ENCODE measurements at places on chromosomes 16 and 17.
A peak's percentile ranks its signal among the peaks of the same experiment; 100 is the strongest.

DNA sequence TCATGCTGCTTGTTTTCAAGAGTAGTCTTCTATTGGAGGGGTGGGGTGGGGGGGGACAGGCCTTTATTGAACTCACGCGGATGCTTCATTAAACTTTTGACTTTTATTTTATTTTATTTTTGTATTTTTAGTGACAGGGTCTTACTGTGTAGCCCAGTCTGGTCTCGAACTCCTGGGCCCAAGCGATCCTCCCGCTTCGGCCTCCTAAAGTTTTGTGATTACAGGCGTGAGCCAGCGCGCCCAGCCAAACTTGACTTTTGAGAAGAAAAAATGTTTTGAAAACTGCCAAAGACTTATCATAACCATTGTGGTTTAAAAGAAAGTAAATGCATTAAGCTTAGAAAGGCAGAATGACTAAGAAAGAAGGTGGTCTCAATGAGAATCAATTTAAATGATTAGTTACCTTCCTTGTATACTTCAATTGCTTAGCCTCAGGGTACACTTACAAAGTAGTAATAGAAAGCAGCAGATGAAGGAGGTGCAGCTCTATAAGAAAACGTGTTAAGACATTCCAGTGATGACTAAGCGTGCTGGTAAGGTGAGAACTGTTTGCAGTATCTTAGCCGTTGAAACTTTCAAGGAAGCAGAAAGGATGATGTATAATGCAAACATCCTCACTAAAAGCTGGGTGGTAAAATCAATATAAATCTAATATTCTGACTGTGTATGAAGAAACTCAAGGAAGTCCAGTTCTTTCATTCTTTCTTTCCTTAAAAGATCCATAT is 1.2 kb downstream of the AP2B1 start:
- DNase-seq, result no peak

- DNase-seq, result no peak
Observed at GRCh38 chr17:62687997-62688396, 60.5 kb downstream of the MRC2 start.

GRCh38 chr17:37312137-37312923 is 63.5 kb upstream of the C17orf78 start:
- no peak for DNase-seq

- DNase-seq, result no peak
Observed at GRCh38 chr17:8465759-8466158, 30.1 kb downstream of the NDEL1 start.

- no peak for DNase-seq
Observed at GRCh38 chr17:63772801-63773271, 561 bp downstream of the CCDC47 start.

- no peak for DNase-seq
Observed at GRCh38 chr16:23710008-23710407, 3.0 kb downstream of the ERN2 start.

DNA sequence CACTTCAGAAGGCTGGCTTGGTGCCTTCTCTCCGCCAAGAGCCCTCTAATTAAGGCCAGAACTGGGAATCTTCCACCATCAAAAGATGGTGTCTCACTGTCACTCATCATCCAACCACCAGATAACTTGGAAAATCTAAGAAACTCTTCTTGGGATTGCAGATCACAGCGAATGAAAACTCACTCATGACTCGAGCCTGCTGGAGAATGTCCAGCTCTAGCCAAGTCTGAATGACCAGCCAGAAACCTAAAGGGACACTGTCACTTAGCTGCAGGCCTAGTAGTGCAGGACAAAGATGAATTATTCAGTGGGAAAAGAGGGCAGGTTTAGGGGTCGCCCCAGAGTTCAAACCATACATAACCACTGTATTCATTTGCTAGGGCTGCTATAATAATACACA is 107.8 kb downstream of the XYLT1 start:
- DNase-seq, result no peak

GRCh38 chr16:71963125-71963875 is 36.9 kb downstream of the PKD1L3 start:
- DNase-seq, result no peak

- no peak for DNase-seq
Observed at GRCh38 chr17:48542698-48543106, 2.2 kb downstream of the HOXB2 start.

DNA sequence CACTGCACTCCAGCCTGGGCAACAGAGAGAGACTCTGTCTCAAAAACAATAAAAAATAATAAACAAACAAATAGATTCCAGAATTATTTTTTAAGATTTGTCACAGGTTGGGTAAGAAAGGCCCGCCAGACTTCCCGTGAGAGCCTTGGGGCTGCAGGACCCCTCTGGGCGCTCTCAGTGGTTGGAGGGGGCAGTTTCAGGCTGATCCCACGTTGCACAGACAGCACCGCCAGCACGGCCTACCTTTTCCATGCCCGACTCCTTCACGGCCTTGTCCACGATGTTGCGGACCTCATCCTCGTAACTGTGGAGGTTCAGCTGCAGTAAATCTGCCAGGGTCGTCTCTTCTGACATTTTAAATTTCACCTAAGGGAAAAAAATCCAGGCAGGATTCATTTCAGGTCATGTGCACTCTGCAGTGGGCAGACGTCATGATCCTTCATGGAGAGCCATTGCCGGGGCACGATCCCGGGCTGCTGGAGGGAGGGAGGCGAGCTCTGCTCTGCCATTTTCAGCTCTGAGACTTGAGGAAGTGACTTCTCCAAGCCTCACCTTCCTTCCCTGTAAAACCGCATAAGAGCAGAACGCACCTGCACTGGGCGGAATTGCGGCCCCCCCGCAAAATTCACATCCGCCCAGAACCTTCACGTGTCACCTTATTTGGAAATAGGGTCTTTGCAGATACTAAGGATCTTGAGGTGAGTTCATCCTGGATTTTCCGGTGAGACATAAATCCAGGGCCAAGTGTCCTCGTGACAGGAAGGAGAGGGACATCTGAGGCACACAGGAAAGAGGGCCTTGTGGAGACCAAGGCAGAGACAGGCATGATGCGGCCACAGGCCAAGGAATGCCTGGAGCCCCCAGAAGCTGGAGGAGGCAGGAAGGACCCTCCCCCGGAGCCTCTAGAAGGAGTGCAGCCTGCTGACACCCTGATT is 66.8 kb downstream of the DNAH17 start:
- no peak for DNase-seq

DNA sequence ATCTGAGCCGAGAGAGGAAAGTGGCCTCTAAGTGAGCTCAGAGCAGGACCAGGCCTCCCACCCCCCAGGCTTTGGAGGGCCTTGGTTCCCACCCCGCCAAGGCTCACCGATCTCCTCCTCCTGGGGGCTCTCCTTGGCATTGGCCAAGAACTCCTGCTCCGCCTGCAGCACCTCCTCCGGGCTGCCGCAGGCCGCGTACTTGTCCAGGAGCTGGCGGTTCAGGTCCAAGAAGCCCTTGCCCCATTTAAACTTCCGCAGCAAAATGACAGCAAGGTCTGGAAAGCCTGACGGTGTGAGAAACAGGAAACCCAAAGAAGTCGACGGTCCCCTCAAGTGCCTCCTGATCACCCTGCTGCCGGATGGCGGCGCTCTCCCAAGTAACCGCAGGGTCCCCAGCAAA is 1.7 kb downstream of the TSR3 start:
- DNase-seq, result no peak

- DNase-seq, result no peak
Observed at GRCh38 chr17:80445007-80445725, 30.2 kb downstream of the ENDOV start.

DNA sequence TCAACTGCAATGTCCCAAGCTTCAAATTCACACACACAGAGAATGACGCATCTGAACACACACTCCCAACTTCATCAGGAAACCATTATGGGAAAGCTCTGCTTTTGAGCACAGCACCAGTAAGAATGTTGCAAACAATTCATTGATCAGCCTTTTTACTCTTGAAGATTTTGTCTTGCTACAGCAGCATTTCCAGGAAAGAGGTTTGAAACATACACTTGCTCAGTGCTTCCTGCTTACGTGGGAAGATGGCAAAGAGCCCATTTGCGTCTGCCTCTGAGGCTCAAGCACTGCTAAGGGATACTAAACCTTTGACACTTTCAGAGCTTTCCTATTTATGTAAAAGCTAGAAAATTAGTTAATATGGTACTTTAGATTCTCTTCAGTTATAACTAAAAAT is 77.2 kb upstream of the MON1B start:
- no peak for DNase-seq

DNA sequence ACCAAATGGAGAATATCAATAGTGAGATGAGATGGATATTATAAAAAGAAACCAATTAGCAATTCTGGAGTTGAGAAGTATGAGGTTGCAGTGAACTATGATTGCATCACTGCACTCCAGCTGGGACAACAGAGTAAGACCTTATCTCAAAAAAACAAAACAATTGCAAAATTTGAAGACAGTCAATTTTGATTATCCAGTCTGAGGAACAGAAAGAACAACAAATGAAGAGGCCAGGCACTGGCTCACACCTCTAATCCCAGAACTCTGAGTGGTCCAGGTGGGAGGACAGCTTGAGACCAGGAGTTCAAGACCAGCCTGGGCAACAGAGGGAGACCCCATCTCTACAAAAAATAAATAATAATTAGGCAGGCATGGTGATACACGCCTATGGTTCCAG is 35.0 kb downstream of the USP32 start:
- DNase-seq, result no peak

DNA sequence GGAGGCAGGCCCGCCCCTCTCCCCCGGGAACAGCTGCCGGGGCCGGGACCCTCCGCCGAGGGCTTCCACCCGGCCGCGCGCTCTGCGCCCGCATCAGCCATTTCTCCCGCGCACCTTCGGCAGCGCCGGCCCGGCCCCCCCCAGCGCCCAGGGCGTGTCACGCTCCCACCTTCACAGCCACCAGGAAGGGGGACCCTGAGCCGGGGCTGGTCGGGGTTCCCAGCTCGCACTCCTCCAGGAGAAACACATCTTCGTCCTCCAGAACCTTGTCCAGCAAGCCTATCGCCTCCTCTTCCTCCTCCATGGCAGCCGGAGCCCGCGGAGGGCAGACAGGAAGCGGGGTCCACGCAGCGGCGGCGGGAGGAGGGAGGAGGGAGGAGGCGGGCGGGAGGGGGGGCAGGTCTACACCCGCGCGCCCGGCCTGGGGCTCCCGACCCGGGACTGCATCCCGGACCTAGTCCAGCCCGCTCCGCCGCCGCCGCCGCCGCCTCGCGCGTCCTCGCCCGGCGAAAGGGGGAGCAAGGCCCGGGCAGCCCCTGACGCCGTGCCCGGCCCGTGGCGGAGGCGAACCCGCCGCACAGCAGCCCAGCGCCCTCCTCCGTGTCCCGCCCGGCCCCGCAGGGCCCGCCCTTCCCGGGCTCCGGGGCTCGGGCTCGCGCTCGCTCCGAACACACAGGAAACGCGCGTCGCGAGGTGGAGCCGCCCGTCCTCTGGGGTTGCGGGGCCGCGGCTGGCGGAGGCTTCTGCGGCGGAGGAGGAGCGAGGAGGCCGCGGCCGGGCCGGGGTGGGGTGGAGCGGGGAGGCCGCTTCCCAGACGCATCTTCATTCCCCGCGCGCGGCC is 70.8 kb downstream of the ABR start:
- DNase-seq, result peak; percentile 63

DNA sequence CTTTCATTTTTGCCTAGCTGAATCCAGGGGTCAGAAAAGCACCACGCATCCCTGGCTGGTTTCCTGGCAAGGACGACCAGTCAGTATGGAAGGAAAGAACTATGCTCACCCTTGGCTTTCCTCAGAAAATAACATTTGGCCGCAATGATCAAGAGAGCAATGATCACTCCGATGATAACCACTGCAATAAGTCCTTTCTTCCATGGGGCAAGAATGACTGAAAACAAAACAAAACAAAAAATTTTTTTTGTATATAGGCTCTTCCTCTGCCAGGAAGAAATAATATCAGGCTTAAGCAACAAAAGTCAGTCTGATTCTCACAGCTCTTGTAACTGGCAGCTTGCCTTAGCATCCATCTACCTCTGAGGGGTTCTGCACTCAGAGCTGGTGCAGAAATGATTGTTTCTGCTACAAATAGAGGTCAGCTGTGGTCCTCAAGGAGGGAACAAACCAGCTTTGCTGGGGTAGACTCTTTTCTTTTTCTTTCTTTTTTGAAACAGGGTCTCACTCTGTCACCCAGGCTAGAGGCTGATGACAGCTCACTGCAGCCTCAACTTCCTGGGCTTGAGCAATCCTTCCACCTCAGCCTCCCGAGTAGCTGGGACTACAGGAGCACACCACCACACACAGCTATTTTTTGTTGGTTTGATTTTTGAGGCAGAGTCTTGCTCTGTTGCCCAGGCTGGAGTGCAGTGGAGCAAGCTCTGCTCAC is 35.7 kb downstream of the PECAM1 start:
- DNase-seq, result no peak

DNA sequence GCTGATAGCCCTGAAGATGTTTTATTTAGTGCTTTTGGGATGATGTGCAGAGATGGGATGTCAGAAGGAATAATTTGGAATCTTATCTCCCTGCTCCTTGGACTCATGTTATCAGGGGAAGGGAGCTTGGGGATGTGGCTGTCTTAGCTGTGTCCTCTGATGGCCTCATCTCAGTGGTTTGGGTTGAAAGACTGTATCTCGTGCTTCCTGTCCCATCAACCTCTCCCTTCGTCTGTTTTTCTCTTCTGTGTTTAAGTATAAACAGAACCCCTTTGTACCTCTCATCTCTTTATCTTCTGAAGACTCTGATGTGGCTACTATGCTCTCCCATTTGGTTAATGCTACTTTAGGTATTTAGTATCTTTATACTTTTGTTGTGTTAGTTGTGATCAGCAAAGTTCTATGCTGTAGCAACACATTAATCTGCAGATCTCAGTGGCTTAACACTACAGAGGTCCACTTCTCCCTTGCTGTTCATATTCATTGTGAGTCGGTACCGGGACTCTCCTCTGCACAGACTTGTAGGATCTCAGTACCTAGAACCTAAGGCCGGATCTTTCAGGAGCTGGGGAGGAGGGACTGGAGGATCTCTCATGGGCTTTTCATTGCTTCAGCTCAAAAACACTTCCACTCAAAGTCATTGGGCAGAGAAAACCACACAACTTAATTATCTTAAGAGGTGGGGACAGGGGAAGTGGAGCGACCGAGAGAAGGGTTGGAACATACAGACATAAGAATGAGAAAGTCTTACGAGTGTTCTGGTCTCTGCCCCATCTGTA is 28.8 kb downstream of the PRKCA start:
- DNase-seq, result no peak

DNA sequence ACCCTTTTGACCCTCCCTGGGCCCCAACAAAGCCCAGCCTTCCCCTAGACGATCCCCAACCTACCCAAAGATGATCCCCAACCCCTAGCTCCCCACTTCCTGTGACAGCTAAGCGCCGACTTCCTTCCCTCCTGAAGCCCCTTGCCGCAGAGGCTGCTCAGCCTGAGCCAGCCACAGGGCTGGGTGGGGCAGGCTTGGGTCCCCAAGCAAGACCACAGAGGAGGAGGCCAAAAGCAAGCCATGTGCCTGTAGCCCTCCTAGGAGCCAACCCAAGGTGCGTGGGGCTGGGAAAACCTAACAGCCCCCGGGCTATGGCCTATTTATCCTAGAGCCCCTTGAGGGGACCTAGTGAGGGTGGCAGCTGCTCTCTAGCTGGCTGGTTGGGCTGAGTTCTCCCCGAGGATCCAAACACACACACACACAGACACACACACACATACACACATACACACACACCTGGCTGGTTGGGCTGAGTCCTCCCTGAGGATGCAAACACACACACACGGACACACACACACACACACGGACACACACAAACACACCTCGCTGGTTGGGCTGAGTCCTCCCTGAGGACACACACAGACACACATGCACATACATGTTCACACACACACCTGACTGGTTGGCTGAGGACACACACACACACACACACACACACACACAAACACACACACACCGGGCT is 4.8 kb downstream of the ARRB2 start:
- DNase-seq, result peak; percentile 25

All from stimulated activated CD4-positive, alpha-beta T cell treated with anti-CD3 and anti-CD28 coated beads, Interleukin-4, amount 100 ng/mL, for 1 hour (primary cell).